ENCODE measurements at places on chromosomes 2 and 18.

DNA sequence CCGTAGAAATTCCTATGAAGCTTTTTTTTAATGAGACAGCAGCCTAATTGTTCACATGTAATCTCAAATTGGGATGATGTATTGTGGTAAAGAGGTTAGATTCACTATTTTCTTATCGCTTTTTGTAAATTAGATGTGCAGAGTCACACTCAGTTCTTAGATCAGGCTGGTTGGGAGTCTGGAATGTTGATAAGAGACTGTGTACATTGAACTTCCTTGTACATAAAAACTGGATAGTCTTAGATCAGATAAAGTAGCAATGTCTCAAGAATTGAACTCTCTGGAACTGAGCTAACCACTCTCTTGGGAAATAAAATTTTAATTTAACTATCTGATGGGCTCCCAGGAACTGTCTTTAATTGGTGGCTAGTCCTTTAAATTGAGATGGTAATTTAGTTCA is 108.1 kb upstream of the MSTN start:
- DNase-seq: no peak

DNA sequence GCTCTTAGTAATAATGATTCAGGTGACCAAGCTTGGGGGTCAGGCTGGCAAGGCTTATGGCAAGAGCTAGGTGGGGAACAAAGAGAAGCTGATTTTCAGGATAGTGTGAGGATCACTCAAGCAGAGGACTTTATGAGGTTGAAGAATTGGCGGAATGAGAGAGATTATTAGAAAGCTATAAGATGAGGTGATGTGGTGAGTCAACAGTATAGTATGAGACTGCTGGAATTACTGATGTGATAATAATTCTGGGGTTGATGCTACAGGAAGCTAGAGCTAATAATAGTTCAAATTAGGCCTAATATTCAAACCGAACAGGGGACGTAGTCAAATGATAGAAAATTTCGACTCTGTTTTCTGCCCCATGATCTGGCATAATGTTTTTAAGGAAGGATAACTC is 2115.3 kb upstream of the PIK3C3 start:
- DNase-seq: peak; percentile 8

- DNase-seq: no peak
These were observed 38.9 kb upstream of the LDLRAD4 start for GRCh38 chr18:13179566-13180113.

GRCh38 chr2:39368846-39369245 is 68.2 kb downstream of the MAP4K3 start:
- no peak for DNase-seq

DNA sequence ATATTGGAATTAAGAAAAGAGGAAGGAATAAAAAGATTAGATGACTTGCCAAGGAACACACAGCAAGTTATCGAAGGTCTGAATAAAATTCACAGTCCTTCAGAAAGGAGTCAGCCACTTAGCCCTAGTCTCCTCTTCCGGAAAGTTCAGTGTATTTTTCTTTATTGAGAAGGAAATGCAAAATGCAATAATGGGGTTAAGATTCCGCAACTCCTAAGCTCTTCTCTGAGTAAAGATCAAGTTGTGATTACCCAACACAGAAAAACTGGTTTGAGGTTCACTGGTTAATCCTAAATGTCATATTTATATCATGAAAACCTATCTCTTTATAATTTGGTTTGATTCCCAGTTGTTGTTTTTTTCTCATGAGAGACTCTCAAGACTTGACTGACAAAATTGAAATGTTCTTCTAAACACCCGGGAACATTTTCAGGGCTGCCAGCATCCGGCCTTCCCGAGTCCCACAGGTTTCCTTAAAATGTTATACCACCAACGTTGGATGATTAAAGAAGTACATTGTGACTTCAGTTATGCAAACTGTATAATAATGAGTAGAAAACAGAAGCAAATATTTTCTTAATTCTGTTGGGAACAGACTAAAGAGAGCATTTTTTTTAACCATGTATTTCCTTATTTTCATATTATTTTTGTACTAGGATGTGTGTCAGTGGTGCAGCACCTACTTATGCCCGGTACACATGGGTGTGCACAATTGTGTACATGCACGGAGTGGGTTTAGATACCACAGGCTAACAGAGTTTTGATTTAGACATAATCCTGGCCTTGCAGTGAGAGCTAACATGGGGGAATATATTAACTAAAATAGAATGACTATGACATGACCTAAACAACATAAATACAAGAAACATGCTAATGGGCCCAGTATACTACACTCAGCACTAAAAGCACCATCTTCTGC is 100.2 kb downstream of the STK39 start:
- DNase-seq: no peak
